Urinary bladder (tissue), 4 donors: ENCODE measurements at places on chromosomes 11 and 22. TPM values are rescaled to one million over a fixed set of nuclear protein-coding genes. Genes with fewer than 3 reads are reported as not detected.
A peak's percentile ranks its signal among the peaks of the same experiment; 100 is the strongest.

CHADL gene
- total RNA-seq, result 1.8 TPM

GRCh38 chr11:3781423-3781822, 15.9 kb downstream of the NUP98 start:
- DNase-seq, result no peak

DNA sequence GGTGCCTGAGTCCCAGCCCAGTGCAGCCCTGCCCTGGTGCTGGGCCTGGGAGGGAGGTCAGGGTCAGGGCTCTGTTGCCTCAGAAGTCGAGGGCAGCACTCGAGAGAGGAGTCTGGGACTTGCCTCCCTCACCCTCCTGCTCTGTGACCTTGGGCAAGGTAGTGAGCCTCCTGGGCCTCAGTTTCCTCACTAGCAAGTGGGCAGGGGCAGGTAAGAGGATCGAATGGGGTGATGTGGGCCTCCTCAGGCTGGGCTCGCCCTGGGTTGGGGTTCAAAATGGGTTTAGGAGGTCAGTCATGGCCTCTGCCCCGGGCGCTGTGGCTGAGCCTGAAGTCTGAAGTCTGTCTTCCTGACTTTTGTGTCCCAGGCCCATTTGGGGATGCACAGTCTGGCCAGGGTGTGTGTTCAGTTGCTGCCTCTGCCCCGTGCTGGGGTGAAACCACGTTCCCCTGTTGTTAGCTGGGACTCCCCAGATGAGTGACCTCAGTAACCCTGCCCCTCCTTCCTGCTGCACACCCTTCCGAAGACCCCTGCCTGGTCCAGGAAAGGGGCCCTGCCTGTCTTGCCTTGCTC, 40.9 kb upstream of the CELSR1 start:
- no peak for DNase-seq

- DNase-seq, result no peak
Observed at GRCh38 chr11:78381865-78382264, 35.8 kb downstream of the GAB2 start.

DNA sequence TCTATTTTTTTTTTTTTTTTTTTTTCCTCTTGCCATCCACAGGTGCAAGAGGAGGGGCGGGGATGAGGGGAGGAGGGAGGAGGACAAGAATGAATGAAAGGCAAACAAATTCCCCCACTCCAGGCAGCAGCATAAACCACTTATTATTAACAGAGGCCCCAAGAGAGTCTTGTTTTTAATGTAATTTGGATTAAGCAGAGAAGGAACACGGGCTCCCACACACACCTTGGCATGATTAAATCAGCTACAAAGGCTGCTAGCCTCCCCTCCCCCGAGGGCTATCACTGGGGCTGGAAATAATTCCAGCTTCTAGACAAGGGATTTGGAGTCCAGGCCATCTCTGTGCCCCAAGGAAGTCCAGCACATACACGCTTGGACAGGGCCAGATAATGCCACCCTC, 93.4 kb upstream of the DRD2 start:
- no peak for DNase-seq

DNA sequence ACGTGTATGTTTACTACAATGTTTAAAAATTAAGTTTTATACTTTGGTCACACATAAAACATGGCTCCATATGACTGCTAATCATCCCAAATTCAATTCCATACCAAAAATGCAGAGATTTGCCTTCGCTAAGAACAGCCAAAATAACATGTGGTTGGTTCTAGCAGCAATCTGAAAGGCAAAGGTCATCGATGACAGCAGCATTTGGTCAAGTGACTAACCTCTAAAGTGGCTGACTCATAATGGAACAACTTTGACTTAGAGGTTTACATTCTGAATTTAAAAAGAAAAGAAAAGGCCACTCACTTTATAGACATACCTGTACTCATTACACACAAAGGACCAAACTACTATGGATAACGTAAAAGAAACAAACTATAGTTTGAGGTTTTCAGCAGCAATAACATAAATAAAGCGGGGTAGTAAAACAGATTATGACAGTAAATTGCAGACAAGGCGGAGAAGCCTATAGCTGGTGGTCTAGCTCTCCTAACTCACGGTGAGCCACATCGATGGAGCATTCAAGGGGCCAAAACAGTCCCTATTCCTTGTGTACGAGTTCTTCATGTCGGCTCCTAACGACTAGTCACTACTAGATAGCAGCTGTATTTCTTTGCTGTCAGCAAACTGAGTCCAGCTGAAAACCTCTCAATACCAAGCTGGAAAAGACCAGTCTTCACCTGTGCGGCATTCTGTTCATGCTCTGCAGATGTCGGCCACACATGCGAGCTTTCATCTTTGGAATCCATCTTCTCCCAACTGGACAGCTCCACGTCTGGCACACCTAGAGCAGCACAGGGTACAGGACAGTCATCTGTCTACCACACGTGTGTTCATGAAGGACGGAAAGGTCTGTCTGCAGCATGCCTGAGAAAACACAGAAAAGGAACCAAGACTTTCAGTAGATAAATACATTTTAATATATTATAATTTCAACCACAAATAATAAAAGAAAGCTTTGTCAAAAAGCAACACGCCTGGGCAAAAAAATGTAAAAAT, 42.1 kb downstream of the PRDM10 start:
- DNase-seq, result no peak

MIAT gene
- total RNA-seq, result 3.3 TPM

DNA sequence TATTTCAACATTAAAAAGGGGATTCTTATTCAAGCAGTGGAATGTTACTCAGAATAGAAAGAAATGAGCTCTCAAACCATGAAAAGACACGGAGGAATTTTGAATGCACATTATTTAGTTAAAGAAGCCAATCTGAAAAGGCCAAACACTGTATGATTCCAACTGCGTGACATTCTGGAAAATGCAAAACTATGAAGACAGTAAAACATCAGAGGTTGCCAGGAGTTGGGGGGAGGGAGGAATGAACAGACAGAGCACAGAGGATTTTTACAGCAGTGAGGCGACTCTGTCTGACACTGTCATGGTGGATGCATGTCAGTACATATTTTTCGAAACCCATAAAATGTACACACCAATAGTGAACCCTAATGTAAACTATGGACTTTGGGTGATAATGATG, 22.9 kb upstream of the THY1 start:
- peak; percentile 62 for DNase-seq

CDKN1C gene
- 78.6 TPM for total RNA-seq

- no peak for DNase-seq
Observed at GRCh38 chr11:121672630-121673487, 220.1 kb upstream of the SORL1-AS1 start.

FJX1 gene
- total RNA-seq, result 8.7 TPM

- DNase-seq, result no peak
Observed at GRCh38 chr11:118532091-118532490, 1.1 kb downstream of the TMEM25 start.

- no peak for DNase-seq
Observed at GRCh38 chr11:119169282-119169719, 776 bp downstream of the NLRX1 start.

DNA sequence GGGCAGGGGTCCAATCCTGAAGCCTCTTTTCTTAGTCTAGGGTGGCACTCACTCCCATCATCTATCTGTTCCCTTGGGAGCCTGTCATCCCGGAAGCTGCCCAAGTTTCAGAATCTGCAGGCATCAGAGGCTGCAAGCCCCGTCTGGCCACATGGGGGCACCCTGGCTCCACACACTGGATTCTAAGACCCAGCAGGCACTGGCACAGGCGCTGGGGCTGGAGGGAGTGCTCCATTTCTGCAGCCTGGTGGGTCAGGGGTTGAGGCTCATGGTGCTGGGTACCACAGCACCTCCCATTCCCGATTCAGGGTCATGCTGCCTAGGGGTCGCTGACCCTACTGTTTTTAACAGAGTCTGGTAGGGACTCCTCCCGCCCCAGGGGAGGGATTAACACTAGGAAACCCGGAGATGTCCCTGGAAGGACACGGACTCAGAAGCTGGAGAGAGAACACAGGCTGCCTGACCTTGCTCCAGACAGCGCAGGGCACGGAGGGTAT, 243.9 kb upstream of the SYN3 start:
- DNase-seq, result peak; percentile 23

DNA sequence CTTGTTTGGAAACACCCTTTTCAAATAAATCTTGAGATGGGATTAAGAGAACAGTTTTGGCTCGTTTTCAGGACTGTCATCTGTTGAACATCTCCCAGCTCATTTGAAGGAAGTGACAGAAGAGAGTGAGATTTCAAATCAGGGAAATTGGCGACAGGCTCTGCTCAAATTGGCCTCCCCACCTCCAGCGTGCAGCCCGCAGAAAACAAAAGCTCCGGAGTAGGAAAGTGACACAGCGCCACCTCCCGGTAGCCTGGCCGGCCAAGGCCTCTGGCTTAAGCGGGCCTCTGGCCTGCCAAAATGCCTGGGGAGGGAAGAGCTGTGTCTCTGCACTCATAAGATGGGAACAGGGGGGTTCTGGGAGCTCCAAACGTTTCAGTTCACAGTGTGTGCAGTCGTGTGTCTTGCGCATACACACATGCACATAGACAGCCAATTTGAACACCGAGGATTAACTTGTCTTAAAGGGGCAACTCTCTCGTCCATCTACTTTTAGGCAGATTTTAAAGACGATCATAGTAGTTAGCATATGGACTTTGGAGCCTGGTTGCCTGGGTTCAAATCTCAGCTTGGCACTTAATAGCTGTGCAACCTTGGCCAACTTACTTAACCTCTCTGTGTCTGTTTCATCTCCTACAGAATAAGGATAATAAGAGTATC, 132.7 kb upstream of the RCN1 start:
- no peak for DNase-seq

DNA sequence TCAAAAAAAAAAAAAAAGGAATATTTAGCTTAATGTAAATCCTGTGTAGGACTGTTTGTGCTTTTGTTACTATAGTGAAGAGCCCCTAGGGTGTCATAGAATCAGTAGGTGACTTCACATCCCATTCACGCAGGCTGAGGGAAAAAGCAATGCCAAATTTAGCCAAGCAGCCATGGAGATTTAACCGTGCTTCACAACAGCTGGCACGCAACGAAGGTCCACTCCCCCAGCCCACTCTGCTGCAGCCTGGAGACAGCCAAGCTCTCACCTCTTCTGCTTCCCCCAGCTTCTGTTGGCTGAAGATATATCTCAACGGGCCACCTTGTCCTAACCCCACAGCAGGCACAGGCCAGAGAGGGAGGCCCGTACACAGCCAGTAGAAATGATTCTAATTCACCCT, 78.8 kb upstream of the BID start:
- no peak for DNase-seq

- DNase-seq, result no peak
Observed at GRCh38 chr11:14537134-14537599, 17.0 kb upstream of the PSMA1 start.

GRCh38 chr11:108958368-108959104, 293.7 kb downstream of the DDX10 start:
- DNase-seq, result no peak

DNA sequence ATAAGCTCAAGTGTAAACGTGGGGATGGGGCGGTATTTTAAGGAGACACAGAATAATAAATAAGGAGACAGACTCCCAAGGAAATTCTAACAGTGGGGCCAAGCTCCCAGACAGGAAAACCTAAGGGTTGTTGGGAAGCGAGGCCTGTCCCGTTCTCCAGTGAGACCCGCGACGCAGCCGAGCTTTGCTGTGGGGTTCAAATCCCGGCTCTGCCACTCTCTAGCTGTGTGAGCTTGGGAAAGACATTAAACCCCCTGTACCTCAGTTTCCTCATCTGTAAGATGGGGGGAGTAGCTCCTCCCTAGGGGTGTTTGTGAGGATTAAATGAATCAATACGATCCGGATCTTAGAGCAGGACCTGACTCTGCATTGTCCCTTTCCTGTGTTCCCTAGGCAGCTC, 106.8 kb downstream of the TRIM29 start:
- DNase-seq, result no peak

MAP6 gene
- 5.6 TPM for total RNA-seq

SHISAL1 gene
- total RNA-seq, result 5.1 TPM

JAML gene
- total RNA-seq, result 6.5 TPM

IFITM10 gene
- 1.0 TPM for total RNA-seq

GRCh38 chr11:118789501-118790356, 1.2 kb downstream of the DDX6 start:
- DNase-seq, result peak; percentile 10

GRCh38 chr11:14975252-14975587, 3.1 kb upstream of the CALCA start:
- no peak for DNase-seq

DNA sequence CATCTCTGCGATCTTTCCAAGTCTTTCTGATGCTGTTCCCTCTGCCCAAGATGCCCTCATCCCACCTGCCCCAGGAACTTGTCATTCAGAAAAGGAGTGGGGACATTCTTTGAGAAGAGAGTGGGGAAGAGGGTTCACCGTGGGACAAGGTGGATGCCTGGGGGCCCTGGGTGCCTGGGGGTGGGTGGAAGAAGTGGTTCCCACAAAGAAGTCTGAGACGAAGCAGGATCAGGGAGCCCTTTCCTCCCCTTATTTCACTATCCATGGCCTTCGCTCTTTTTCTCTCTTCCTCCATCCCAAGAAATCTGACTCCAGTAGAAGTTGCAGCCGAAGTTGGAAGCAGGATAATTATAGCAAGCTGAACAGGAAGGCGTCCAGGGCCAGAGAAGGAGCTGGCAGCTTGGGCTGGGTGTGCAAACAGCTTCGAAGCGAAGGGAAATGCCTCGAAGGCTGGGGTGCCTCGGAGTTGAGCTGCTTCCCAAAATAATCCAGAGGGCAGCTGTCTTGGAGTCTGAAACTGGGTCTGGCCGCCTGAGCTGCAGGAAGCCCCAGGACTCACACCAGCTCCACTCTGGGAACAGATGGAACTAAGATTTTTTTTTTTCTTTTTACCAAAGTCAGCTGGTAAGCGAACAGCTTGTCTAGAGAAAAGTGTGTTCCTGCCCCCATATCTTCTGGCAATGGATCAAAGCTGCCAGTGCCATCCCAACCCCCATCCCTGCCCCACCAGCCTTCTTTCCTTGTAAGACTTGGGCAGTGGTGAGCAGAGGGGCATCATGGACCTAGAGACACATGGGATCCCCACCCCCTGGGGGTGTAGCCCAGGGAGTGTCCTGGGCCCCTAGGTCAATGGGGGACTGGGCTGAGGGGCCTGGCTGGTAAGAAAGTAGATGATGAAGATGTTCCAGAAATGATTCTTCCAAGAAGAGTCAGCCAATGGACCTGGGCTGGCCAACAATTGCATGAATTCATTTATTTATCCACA, 31.5 kb downstream of the PARVG start:
- no peak for DNase-seq

GRCh38 chr11:4191031-4191571, 96.5 kb downstream of the RRM1 start:
- no peak for DNase-seq

SLC35C1 gene
- total RNA-seq, result 6.2 TPM

KDM4D gene
- total RNA-seq, result 1.2 TPM
